ENCODE measurements at places on chromosomes 1 and 21.

DNA sequence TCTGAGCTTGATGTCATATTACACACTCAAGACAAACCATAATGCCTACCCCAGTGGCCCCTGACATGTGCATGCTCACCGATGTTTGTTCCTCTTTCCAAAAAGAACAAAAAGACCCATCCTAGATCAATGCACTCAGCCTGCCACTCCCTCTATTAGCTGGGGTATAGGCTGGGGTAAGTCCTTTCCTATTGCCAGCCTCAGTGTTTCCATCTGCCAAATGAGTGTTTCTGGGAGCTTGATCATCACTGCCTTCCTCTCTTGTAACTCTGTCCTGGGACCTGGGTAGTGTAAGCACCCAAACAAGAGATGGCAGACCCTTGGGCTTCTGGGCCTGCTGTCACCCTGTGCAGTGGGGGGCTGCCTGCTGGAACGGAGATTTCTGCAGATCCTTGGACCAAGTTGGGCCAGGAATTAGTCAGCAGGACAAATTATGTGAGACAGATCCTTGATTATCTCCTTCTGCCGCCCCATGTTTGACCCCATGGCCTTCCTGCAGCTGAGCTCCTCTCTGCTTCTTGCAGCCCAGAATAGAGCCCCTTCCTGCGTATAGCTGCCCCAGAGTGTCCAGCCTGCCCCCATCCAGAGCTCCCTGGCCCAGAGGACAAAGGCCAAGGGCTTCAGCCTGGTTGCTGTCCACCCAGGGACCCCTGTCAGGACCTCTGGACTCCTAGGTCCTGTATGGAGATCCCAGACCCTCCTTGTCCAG is 31.5 kb upstream of the LRP8 start:
- DNase-seq: no peak

DNA sequence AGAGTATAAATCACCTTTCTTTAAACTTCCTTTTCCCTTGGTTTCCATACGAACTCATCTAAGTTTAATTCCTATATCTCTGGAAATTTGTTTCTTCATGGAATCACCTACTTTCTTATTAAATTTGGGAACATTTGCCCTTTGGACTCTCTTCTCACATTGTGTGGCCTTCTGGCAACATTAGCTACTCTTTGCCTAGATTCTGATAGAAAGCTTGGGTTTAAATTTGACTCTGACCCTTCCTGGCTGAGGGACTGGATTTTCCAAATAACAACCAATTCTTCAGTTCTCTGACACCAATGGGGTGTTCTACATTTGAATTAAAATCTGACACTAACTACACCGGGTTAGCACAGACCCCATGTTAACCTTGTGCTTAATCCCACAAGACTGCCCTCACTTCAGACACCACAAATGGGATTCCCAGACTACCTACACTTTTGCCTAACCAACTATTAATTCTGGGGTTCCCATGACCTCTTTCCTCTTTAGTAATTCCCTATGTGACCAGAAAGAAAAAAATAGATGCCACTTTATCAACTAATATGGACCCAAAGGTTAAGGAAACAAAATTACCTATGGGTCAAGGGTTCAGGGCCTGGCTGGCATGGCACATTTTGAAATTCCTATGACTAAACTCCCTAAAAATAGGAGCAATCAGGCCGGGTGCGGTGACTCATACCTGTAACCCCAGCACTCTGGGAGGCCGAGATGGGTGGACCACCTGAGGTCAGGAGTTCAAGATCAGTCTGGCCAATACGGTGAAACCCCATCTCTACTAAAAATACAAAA is 9.7 kb upstream of the THEM4 start:
- no peak for DNase-seq

GRCh38 chr1:171742577-171742922 is 685 bp upstream of the VAMP4 start:
- peak; percentile 12 for DNase-seq

- DNase-seq: no peak
Observed at GRCh38 chr1:3352299-3352951, 102.0 kb upstream of the ARHGEF16 start.

GRCh38 chr21:38930066-38930465 is 124.3 kb downstream of the ETS2 start:
- DNase-seq: no peak

GRCh38 chr1:54781023-54781723 is 16.9 kb upstream of the PARS2 start:
- no peak for DNase-seq

DNA sequence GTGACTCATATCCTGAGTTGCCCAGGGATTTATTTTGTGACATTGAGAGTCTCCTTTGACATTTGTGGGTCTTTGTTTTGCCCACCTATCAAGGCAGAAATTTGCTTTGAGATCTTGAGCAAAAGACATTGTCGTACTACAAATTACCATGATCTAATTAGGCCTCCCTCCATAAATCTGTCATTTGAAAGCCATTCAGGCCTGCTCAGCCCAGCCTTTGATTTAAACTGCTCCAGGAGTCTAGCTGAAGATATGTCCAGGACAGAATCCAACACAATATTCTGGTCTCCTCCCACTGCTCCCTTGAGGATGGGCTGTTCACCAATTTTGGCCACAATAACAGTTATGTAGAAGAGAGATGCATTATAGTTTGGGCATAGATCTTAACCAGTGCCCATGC is 86.7 kb downstream of the PROX1 start:
- DNase-seq: no peak

- DNase-seq: no peak
Observed at GRCh38 chr1:119276558-119276957, 92.0 kb upstream of the HAO2 start.

DNA sequence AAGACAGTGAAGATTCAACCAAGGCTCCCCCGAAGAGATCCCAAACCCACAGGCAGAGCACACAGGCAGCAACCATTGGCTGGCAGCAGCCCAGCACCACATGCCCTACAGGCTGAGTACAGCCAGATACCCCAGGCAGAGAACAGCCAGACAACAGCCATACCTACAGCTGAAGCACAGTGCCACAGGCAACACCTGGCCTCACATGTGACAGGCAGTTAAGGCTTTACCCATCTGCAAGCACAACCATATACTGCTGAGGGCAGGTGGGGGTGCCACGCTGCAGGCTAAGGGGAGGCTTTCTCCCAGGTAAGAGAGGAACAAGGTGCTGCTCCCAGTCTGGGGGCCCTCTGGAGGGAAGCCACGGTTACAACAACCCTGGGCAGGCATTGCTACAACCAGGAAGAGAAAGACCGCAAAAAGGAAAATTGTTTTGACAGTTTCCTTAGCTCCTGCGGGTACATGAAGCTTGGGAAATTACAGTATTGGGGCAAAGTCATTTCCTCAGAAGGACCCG is 12.3 kb downstream of the CHIT1 start:
- DNase-seq: no peak

- DNase-seq: no peak
Observed at GRCh38 chr1:14827870-14828269, 229.4 kb downstream of the KAZN start.

GRCh38 chr1:116375148-116375886 is 2.3 kb downstream of the ATP1A1 start:
- DNase-seq: no peak

GRCh38 chr1:209866201-209866600 is 38.4 kb downstream of the UTP25 start:
- no peak for DNase-seq

DNA sequence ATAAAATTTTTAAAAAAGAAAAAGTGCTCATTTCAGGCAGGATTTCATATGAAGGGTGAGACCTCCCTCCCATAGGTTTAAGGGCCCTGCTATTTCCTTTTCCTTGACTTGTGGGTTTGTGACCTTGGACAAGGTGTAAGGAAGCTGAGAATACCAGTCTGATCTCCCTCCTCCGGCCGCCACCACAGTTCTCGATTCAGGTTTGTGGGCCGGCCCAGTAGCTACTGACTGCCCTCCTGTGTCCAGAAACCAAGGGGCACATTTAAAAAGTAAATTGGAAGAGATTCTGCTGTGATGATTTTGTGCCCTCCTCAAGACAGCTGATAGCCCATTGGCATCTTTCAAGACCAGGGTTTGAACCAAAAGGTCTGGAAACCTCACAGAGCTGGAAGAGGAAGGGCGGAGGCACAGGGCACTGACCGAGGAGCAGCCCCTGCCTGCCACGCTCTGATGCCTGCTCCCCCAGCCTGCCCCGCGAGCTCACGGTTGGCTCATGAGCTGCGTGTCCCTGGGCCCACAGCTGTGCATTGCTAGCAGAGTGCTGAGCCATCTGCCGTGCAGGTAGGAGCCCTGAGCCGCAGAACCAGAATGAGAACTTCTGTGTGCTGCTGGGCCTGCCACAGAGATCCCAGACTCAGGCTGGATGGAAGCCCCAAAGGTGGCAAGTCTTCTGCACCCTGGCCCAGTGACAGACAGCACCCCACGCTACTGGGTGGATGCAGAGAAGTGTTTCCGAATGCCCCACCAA is 348.7 kb downstream of the NPHP4 start:
- no peak for DNase-seq

DNA sequence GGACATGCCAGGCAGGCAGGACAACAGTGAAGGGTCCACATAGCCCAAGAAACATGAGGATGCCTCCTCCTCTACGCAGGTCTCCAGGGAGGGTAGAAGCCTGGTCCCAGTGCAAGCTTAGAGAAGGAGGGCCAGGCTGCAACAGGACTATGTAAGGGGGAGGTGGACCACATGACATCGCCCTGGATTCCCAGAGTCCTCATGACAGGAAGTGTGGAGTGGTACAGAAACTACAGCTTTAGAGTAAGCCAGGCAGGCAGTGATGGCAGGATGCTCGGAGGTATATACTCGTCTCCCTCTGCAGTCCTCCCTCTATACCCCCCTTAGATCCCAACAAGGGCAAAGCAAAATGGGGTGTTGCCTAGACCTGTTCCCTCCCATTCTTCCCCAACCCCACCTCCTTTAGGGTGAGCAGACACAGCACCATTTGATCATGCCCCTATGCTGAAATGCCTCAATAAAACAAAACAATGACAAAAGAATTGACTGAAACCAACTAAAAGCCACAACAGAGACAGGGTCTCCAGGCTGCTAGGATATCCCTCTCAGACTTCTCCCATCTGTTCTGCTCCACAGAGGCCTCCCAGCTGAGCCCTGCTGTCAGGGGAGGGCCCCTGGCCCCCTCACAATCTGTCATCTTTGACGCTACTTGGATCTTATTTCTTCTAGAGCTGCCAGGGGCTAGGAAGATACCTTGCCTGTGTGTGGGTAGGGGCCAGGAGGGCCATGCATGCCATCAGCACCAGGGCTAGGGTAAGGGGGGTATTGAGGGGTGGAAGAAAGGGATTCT is 13.1 kb downstream of the FAM78B start:
- no peak for DNase-seq

DNA sequence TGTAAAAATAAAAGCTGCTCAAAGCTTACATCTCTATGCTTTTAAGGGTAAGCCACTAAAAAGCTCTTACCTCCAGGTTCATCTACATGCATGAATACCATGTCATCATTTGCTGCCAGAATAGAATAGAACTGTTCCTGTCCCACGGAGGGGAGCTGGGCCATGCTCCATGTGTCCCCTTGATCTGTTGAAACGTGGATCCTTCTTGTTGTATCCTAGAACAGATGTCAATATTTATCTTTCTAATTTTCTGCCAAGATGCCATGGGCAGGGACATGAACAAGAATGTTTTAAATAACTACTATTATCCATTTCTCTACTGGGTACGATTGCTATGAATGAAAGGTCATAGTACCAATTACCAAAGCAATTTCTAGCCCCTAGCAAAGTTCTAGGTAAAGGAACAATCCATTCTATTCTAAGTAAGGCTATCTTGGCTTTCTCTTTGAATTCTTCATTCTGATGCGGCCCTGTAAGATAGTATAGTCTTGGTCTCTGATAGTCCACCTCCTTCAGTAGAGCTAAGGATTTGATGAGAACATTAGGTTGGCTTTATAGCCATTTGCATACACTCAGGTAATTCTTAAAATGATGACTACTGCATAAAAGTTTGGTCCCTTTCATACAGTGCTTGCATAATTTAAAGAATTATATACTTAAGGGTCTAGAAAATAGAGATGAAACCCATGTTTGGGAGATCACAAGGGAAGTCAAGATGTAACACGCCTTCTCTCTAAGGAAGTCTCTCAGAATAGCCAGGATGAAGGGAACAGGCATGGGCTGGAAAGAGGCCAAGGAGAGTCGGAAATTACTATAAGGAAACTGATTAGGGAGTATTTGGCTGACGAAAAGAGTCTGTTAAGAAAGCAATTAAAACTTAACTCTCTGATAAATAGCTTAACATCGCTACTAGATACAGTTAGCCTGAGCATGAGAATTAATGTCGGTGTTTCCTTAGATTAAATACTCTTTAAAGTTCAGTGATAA is 35.4 kb upstream of the MYBPHL start:
- DNase-seq: no peak

DNA sequence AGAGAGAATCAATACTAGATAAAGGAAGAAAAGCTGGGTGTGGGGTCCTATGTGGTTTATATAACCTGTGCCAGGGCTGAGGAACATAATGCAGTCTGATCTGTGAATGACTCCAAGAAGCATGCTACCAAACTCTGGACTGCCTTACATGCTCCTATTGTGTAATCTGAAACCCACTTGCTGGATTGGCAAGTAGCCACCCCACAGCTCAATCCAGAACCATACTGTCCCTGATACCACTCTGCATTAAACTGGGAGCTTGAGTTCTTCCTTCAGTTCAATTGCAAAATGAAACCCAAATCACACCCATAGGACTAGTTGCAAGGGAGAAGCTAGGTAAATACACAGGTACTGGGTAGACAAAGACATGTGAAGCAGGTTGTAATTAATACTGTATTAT is 115.4 kb upstream of the NEGR1 start:
- DNase-seq: no peak

GRCh38 chr1:8486047-8486446 is 168.1 kb downstream of the SLC45A1 start:
- DNase-seq: no peak

GRCh38 chr1:236638945-236639344 is 34.6 kb upstream of the HEATR1 start:
- DNase-seq: no peak

- DNase-seq: no peak
Observed at GRCh38 chr1:16938351-16939321, 16.9 kb downstream of the CROCC start.
